Activated CD8-positive, alpha-beta memory T cell treated with anti-CD3 and anti-CD28 coated beads, Interleukin-2, amount 10 ng/mL, durations not matched to agents 7 days and 5 days (primary cell): ENCODE measurements at places on chromosomes 4 and X. TPM values are rescaled to one million over a fixed set of nuclear protein-coding genes. Genes with fewer than 3 reads are reported as not detected.

PCDH7 gene
- total RNA-seq: not detected

CFAP99 gene
- not detected for total RNA-seq

AREG gene
- total RNA-seq: 0.53 TPM

STATH gene
- total RNA-seq: not detected

LYAR gene
- total RNA-seq: 47.0 TPM

FREM3 gene
- total RNA-seq: not detected

SYTL4 gene
- not detected for total RNA-seq

CACNA1F gene
- total RNA-seq: 0.19 TPM

TECRL gene
- total RNA-seq: not detected

ZNF711 gene
- 0.26 TPM for total RNA-seq

ANTXR2 gene
- 52.0 TPM for total RNA-seq

MOB1B gene
- total RNA-seq: 20.4 TPM

ESX1 gene
- total RNA-seq: not detected

DNA sequence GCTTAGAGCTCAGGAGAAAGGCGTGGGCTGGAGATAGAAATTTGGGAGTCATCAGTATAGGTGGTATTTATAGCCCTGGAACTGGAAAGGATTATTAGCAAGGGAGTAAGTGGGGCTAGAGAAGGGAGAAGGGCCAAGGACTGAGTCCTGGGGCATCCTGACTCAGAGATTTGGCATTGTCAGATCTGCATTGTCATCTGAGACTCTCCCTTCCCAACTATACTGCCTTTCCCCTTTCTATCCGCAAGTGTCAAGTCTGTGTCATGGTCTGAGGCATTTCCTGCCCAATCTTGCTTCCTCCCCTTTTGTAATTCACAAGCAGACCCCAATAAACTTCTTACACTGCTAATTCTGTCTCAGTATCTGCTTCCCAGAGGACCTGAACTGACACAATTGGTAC lies 24.4 kb upstream of the SLC25A43 start:
- DNase-seq: no peak

GRCh38 chr4:88005076-88005475 lies 2.4 kb upstream of the PKD2 start:
- no peak for DNase-seq

GRCh38 chrX:78237127-78237526 lies 90.3 kb downstream of the CYSLTR1 start:
- no peak for DNase-seq

GRCh38 chr4:142743121-142743825 lies 102.8 kb downstream of the INPP4B start:
- DNase-seq: no peak

DNA sequence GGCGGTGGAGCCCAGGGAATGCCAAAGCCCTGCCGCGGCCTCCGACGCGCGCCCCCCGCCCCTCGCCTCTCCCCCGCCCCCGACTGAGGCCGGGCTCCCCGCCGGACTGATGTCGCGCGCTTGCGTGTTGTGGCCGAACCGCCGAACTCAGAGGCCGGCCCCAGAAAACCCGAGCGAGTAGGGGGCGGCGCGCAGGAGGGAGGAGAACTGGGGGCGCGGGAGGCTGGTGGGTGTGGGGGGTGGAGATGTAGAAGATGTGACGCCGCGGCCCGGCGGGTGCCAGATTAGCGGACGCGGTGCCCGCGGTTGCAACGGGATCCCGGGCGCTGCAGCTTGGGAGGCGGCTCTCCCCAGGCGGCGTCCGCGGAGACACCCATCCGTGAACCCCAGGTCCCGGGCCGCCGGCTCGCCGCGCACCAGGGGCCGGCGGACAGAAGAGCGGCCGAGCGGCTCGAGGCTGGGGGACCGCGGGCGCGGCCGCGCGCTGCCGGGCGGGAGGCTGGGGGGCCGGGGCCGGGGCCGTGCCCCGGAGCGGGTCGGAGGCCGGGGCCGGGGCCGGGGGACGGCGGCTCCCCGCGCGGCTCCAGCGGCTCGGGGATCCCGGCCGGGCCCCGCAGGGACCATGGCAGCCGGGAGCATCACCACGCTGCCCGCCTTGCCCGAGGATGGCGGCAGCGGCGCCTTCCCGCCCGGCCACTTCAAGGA lies at the start of gene FGF2:
Gene FGF2 (plus strand): TSS at position 279 of the 705 bp plus-strand sequence. CDS start 344 bp downstream, at position 623.
- DNase-seq: peak; percentile 44

DNA sequence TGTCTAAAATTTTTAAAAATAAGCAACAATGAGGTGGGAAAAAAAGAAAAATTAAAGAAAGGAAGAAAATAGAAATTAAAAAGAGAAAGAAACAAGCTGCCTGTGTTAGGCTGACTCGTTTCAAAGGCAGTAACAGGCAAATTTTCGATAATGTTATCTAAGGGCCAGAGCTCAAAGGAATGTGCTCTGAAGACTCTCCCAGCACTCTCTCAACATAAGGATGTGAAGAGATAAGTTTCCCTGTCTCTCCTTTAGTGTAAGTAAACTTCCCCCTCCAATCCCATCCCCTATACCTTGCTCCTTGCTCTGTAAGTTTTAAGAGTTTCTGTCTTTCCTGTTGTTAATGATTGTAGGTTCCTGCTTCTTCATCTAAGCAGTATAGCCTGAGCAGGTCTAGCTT lies 172.8 kb downstream of the TEX13C start:
- DNase-seq: no peak

- peak; percentile 89 for DNase-seq
These were observed 5.3 kb downstream of the MTM1 start for GRCh38 chrX:150573702-150574101.

- DNase-seq: no peak
These were observed 43.7 kb downstream of the NLGN4X start for GRCh38 chrX:6184900-6185515.

GRCh38 chr4:8272472-8273428 lies 3.2 kb downstream of the HTRA3 start:
- DNase-seq: no peak

GRCh38 chrX:65517923-65518322 lies 16.7 kb downstream of the LAS1L start:
- no peak for DNase-seq

DNA sequence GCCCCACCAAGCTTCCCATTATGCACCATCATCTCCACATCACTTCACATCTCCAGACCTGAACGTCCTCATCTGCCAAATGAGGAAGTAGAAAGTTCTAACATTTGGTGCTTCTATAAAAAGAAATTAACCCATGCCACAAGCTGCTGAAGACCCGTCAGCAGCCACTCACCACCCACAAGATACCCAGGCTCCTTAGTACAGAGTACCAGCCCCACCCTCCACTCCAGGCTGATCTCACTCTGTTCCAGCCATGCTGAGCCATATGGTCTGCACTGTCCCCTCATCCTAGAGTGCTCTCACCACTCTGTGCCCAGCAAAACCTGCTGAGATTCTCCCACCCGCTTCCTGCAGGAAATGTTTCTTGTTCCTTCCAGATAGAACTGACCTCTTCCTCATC lies 240.8 kb upstream of the PPARGC1A start:
- no peak for DNase-seq

- no peak for DNase-seq
These were observed 123.6 kb downstream of the PDHA2 start for GRCh38 chr4:95963456-95963855.

- no peak for DNase-seq
These were observed 12.3 kb downstream of the UGDH start for GRCh38 chr4:39514888-39515401.

DNA sequence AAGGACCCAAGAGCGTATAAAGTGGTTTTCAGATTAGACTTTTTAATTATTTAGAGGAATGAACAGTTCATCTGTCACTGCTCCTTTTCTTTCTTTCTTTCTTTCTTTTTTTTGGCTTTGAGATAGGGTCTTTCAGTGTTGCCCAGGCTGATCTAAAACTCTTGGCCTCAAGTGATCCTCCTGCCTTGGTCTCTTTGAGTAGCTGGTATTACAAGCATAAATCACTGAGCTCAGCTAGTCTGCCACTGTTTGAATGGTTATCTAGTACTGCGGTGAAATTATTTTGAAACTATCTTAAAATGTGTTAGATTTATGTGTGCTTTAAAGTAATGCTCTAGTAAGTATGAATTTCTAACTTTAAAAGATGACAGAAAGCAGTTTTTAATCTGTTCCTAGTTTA lies 6.5 kb upstream of the FRYL start:
- DNase-seq: no peak

GRCh38 chrX:54411732-54412131 lies 28.5 kb upstream of the TSR2 start:
- no peak for DNase-seq

DNA sequence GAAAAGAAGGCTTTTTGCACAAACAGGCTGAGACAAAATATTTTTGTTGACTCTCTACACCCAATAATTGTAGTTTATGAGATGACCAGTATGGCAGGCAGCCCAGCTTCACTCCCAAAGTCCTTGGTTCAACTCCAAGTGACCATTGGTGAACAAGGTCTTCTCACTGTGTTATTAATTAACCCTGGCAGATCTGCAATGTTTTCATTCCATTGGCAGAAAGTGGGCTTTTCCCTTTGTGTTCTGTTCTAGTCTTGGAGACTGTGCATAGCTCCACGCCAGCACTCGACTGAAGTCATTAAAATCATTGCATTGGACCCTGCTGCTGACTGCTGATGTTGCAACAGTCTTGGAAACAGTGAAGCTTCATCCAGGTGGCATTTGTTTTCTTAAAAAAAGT lies 277.3 kb upstream of the HAND2 start:
- no peak for DNase-seq

DNA sequence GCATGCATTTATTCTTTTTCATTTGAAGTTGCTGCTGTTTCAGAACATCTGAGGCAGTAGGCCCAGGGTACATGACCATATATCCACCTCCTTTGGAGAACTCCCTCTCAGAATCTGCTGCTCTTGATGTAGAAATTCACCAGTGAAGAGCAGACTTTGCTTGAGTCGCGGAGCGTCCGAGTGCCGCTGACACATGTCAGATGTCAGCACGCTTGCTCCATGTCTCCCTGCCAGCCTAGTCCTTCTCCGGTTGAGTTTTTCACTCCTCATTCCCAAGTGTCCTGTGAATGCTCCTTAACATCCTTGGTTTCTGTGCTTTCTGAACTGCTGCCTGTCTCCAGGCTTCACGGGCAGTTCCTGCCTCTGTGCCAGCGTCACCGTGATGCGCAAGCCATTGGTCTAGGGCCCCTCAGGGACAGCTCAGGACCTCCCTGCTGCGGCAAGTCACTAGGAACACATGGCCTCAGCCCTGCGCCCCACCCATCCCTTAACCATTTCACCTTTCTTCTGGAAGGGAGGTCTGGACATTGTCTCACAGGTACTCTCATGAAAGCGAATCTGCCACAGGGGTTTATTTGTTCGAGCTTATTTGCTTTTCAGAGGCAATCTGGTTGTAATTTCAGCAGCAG lies 93.1 kb upstream of the RBPJ start:
- no peak for DNase-seq

- DNase-seq: no peak
These were observed 174.6 kb upstream of the PITX2 start for GRCh38 chr4:110797486-110797885.

DNA sequence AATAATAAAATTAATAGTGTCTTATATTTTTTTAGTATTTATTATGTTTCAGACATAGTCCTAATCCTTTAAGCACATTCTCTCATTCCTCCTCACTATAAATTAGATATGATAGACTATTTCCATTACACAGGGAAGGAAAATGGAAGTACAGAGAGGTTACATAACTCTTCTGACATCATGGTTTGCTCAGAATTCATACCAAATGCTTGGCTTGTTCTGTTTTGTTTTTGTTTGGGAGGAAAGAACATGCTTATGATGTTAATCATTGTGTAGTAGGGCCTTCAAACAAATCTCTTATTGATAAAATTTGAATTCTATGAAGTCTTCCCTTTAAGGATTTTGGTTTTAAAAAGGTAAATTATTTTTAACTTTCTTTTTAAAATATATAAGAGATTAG lies 59.5 kb downstream of the RXFP1 start:
- DNase-seq: no peak

- DNase-seq: peak; percentile 60
These were observed 1.2 kb upstream of the MORF4L2 start for GRCh38 chrX:103687696-103688201.

DNA sequence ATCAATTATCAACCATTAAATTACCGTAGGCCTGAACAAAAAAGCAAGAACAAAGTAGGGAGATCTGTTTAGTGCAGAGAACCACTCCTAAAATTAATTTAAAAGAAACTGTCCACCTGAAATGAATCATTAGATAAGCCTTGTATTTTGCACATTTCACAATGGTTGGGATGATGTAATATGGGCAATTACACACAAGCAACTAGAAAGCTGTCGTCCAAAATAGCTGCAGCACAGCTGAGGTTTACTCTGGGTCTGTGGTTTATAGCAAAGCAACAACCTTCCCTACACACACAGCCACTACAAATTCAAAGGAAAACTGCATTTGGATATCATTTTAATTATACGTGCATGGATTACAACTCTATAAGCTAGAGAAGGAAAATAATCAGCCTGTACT lies 28.5 kb downstream of the PCDH19 start:
- no peak for DNase-seq

DNA sequence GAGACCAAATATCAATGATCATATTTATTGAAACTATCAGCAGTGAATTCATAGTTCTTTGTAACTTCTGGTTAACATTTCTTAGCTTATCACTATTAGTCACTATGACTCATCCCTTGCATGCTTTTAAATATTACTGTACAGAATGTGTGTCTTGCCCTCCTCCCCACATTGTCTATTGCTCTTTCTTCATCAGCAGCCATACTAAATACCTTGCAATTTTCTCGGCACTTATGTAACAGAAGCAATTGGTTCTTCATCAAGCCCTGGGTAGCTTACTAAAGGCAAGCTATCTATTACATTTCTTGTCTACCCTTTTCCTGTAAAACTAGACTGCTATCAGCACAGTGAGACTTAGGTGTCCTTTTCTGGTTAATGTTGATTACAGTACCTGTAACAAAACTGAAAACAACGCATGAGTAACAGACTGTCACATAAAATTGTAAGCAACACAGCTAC lies 8.2 kb downstream of the KLHL4 start:
- DNase-seq: no peak

- DNase-seq: no peak
These were observed at the start of gene SOWAHB for GRCh38 chr4:76897536-76898384. Gene SOWAHB (minus strand): TSS chr4:76898144. CDS start chr4:76897849, 295 bp downstream.

GRCh38 chrX:45385757-45386156 lies 185.1 kb upstream of the DIPK2B start:
- no peak for DNase-seq

DNA sequence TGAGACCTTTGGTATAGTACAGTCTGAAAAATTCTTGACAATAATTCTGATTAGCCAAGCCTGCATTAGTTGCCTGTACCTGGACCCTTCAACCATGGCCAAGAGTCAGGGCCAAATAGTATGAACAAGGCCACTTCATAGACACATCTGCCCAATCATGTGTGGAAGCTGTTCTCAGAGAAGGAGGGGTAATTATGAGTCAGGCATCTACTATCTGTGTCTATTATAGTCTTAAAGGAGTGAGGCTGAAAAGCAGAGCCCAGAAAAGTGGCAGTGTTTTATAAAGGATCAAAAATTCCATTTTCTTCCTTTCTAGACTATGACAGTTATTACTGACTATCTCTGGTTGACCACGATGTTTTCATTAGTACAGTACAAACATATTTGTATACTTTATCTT lies 5.0 kb upstream of the ADGRL3 start:
- DNase-seq: no peak
